ENCODE measurements at places on chromosomes 5 and 9.

- no peak for DNase-seq
Measured at GRCh38 chr9:28207657-28208056, 634.4 kb upstream of the C9orf72 start.

- DNase-seq = no peak
Measured at GRCh38 chr5:28014779-28015178, 976.4 kb upstream of the CDH9 start.

DNA sequence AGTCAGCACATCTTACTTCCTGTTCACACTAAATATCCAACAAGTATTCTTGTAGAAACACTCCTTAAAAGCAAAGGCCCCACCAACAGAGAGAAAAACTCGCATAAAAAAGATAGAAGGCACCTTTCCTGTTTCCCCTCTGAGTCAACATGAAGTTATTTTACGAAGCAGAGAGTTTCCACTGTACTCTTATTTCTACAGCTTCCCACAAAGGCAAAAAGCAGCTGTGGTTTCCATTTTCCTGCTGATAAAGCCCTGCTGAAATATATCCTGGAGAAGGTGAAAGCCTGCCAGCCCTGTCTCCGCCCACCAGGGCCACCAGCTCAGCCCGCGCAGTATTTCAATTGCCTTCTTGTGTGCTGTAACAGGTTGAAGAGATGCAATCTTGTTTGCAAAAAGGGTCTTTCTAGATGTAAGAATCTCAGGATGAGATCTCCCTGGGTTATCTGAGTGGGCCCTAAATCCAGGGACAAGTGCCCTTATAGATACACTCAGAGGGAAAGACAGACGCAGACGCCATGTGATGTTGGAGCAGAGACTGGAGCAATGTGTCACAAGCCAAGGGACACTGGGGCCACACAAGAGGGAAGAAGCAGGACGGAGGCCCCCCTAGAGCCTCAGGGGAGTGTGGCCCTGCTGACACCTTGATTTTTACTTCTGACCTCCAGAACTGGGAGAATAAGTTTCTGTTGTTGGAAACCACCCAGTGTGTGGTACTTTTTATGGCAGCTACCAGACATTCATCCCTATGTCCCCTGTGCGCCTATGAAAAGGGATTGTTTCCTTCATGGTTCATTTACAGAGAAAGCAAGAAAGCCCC, 19.9 kb downstream of the SEMA4D start:
- no peak for DNase-seq

GRCh38 chr9:126157423-126157822, 169.2 kb upstream of the MVB12B start:
- no peak for DNase-seq
